ENCODE measurements at places on chromosomes 11 and 22.
A peak's percentile ranks its signal among the peaks of the same experiment; 100 is the strongest.

DNA sequence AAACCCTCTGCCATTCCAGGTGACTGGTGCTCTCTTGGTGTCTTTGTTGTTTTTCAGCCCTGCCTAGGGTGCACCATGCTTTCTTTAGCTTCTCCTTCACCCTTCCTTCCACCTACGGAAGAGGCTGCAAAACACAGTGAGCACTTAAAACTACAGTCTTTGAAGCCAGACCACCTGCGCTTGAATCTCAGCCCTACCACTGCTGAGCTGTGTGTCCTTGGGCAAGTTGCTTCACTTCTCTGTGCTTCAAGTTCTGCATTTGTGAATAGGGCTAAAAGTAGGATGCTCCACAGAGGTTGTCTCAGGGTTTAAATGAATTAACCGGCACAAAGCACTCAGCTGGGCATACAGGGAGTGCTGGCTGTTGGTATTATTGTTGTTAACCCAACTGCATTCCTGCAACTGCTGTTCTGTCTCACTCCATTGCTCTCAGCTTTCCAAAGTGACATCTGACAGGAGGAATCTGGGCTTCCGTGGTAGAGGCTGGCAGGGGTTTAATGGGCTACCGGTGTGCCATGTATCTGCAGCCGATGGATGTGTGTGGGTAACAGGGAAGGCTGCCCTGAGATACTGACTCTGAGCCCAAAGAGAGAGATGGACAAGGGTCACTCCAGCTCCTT, 139.3 kb downstream of the FBXO7 start:
- no peak for DNase-seq

DNA sequence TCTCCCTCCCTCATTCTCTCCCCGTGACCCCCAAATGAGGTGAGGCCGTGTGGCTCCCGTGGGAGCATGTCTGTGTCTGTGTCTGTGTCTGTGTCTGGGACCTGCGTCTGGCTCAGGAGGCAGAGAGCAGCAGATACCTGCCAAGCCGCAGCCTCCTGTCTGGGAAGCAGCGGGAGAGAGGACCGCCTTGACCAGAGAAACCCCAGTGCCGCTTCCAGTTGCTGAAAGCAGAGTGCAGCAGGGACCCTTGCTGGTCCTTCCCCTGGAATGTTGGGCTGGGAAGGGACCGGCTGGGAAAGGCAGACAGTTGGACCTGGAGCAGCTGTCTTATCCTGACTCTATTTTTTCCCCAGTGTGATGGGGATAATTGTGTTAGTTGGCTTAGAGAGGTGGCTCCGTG, 525 bp downstream of the CSDC2 start:
- DNase-seq, result no peak

DNA sequence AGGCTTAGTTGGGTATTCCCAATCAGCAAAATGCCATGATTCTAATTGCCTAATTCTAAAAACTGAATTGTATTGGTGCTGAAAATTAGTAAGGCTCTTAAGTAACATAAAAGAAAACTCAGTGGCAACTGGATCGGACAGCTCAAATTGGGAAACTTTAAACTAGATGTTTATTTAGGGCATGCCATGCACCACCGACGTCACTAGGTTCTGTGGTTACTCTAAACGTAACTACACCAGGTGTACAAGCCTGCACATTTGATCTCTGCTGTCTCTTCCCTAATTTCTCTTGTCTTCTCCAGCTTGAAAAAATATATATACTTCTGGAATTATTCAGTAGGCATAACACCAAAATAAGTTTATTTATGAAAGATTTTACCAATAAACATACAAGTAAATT, 378.2 kb downstream of the DCDC1 start:
- DNase-seq, result no peak

DNA sequence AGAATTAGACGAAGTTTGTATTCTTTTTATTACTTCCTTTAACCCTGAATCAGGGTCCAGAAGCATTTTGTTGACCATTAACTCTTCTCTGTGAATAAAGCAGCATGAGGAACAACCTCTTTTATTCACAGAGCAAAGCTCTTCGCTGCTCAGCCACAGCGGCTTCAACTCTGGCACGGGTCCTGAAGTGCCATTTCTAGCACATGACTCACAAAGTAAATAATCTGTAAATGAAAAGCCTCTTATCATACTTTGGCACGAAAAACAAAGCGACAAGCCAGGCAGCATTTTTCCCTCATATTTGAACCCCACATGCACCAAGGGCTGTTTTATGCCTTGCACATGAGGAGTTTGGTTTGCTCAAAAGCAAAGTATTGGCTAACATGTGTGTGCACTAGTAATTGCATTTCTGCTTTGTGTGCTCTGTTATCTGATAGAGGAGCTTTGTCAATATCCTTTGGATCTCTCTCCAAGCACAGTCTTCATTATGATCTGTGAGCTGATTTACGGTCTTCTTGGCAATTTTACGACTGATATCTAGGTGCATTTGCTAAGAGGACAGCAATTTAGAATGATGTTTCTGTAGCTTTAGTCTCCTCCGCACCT, 33.0 kb upstream of the APOBEC3A start:
- DNase-seq, result no peak

DNA sequence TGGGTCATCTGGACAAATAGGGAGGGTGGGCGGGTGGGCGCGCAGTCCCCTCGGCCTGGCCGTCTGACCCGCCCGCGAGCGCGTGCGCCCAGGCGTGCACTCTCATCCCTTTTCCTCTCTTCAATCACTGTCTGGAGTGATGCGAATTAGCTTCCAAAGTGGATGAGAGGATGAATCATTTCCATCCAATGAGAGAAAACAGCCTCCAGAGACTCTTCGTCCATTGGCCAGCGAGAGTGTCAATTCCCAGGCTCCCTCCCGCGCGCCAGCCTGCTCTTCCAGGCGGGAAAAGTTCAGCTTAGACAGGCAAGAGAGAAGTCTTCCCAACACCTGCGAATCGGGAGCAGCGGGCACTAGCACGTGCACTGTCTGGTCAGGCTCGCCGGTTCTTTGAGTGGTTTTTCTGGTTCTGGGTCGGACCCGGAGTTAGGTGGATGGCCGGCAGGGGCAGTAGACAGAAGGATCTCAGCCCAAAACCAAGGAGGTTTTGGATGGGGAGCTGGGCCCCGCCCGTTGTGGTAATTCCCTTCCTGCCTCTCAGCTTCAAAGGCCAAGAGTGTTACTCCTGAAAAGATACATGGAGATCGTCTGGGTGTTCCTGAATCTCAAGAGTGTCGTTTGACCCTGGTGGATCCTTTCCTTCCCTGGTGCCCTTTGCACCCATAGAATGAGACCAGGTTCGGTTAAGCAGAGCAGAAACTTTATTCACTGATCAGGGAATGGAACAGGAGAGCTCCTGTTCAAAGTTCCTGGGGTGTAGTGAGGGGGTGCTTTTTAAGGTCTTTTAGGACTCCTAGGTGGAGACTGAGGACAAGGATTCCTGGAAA, 33.4 kb upstream of the GLYATL1 start:
- DNase-seq, result no peak

DNA sequence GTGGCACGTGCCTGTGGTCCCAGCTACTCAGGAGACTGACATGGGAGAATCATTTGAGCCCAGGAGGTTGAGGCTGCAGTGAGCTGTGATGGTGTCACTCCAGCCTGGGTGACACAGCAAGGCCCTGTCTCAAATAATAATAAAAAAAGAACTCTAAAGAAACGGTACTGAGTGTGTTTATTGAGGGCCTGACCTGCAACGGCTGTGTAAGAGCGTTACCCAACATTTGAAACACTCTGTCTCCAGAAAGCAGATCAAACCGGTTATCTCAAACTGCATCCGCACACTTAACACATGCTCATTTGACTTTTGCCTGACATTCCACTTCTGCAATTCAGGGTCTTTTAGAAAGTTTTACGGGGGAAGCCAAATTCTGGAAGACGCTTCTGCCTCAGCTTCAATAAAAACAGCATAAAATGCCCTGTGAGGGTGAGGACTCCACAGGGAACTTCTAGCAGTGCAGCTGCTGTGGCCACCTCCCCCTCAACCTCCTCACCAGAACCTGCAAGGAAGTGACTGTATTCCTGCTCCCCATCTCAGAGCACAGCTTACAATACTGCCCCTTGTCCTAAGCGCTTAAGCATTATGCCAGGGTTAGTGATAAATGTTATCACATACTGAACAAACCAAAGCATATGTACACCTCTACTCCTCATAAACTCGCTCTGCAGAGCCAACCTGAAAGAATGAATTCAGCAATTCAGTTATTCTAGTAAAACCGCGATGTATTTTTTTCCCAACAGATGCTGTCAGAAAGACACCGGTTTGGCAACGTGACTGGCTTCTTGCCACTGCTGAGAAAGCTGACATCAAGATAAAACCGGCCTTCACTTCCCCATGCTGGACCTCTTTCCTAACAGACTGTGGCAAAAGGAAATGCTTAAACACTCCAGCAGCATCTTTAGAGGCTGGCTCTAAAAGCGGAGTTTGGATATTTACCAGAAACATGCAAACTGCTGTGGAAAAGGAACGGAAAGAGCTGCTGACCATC, 52.2 kb downstream of the PRDM10 start:
- no peak for DNase-seq

- DNase-seq, result peak; percentile 93
Observed at GRCh38 chr11:61679893-61680621, at the start of gene DAGLA. DAGLA (plus strand) TSS chr11:61680391; CDS start chr11:61720156, 39,765 bp downstream.

DNA sequence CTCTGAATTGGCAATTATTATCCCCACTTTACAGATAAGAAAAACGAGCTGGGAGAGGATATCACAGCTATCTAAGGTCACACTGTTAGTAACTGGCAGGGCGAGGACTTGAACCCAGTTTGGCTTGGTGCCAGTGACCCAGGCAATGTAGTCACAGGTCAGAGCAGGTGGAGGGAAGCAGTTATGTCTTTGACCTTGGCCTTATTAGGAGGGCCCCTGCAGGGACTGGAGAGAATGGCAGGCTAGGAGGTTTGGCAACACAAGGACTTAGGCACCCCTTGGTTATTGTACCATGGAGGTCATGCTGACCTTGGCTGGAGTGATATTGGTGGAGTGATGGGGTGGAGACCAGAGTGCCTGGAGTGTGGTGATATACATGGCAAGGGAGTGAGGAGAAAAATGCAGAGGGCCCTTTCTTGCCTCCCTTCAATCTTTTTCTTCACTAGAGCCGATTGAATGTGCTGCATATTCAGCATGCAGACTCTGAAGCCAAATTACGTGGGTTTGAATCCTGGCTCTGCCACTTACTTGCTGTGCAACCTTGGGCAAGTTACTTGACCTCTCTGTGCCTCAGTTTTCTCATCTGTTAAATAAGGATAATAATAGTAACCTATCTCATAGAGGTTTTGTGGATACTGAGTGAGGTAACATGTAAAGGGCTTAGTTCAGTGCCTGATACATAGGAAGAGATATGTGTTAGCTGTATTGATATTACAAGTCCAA, 92.7 kb upstream of the TBCEL start:
- DNase-seq, result no peak
